ENCODE measurements at places on chromosomes 5 and 9. TPM values are rescaled to one million over a fixed set of nuclear protein-coding genes. Genes with fewer than 3 reads are reported as not detected.

Gene ADAMTS2
- total RNA-seq: 36.8 TPM

Gene PCDHA4
- 0.86 TPM for total RNA-seq

Gene TNFSF15
- 0.09 TPM for total RNA-seq

Gene MORN5
- not detected for total RNA-seq

Gene ZBED3
- total RNA-seq: 1.4 TPM

Gene IL3
- not detected for total RNA-seq

Gene PPIP5K2
- 40.3 TPM for total RNA-seq

Gene MSX2
- 0.79 TPM for total RNA-seq

Data from bronchial smooth muscle cell (primary cell).